ENCODE measurements at places on chromosomes 13 and 19.

GRCh38 chr13:91406619-91407018, 8.2 kb downstream of the GPC5 start:
- no peak for DNase-seq

DNA sequence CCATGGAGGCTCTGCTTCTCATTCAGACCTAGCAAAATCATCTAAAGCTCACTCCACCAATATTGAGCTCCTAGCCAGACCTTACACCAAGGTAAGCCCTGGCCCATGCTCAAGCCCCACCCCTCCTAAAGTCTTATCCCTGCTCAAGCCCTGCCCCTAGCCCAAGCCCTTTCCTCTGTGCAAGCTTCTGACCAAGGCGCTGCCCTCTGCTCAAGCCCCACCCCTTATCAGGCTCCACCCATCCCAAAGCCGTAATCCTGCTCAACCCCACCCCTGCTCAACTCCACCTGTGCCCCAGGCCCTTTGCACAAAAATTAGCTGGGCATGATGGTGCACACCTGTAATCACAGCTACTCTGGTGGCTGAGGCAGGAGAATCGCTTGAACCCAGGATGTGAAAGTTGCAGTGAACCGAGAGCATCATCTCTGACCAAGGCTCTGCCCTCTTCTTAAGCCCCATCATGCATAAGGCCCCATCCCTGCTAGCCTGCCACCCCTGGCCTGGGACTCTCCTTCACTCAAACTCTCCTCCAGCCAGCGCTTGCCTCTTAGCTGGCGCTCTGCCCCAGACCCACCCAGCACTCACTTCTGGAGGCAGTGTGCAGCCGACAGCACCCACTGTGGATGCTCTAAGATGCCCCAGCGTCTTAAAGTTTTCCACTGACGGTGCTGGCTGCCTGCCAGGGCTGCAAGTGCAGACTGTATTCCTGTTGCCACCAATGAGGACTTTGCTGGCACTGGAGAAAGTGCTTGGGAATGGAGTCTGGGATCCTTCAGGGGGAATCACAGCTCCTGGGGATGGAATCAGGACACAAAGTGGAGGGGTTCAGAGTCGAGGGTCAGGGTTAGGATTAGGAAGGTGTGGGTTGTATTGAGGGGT, 16.5 kb downstream of the KLK4 start:
- no peak for DNase-seq

- DNase-seq: no peak
Measured at GRCh38 chr13:30877335-30877734, 28.7 kb upstream of the MEDAG start.

DNA sequence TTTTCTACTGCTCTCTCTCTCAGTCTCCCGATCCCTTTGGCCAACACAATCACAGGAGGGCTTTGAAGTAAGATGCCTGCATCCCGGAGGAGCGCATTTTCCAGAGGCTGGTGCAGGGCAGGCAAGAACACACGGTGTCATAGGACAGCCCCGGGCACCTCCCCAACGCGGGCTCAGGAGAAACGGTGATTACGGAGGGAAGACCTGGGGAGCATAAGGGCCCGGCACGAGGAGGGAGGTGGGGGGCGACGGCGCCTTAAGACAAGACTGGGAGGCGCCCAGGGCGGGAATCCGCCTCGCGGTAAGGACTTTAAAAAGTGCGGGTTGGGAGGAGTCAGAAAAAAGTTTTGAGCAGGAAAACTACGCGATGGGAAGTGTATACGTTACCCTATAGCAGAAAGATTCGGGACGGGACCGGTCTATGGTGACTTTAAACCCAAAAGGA, 18.7 kb upstream of the ZNF888 start:
- DNase-seq: no peak

GRCh38 chr19:39941615-39942365, 7.4 kb upstream of the FCGBP start:
- no peak for DNase-seq

- DNase-seq: no peak
Measured at GRCh38 chr13:66375756-66376155, 854.4 kb downstream of the PCDH9 start.

DNA sequence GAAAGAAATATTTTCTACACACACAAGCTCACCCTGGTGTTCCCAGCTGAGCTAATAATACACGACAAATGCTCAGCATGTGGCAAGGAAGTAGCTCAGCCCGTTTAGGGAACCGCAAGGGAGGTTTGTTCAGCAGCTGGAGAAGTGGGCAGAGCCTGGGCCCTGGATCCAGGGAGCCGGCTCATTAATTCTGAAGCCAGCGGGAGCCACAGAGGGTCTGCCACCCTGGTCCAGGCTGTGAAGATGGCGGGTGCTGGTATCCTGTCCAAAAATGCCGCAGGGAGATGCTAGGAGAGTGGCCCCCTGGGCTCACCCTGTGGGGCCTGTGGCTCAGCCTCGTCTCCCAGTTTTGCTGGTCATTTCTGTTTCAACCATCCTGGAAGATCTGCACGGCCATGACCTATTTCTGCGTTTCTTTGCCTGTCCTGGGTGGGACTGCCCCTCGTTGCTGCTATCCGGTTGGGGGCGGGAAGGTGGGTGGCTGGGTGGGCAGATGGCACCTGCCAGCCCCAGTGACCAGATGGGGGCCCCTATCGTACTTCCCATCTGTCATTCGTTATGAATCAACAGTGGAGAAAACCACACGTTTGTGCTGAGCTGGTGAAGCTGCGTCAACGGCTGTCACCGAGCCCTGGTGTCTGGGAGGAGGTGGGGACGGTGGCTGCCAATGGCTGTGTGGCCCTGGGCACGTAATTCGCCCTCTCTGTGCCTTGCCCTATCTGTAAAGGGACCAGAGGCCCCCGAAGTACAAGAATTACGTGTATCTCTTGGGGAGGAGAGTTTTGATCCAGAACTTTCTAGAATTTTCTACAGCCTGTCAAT, 2.7 kb upstream of the GNA15 start:
- peak; percentile 56 for DNase-seq

GRCh38 chr19:4326837-4327251, 11.8 kb downstream of the STAP2 start:
- no peak for DNase-seq

Data from stimulated activated CD4-positive, alpha-beta T cell treated with anti-CD3 and anti-CD28 coated beads, TNF-alpha, amount 100 ng/mL, for 4 hours (primary cell).